ENCODE measurements at places on chromosomes 12 and 14.

DNA sequence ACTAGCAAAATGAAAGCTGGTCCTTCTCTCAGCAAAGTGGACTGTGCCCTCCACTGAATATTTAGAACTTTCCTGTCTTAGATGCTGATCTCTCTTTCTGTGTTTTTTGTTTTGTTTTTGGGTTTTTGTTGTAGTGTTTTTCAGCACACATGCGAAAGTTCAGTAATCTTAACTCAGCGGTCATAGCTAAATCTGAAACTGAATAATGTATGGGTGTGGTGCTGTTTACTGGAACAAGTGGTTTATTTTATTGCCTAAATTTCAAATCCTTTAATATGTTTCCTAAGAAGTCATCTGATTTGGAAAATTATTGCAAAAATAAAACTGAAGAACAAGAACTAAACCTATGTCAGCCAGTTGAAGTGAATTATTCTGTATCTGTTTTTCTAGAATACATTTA, 116.0 kb upstream of the LRIG3 start:
- DNase-seq, result no peak

GRCh38 chr14:67581643-67582042, 18.4 kb downstream of the PIGH start:
- DNase-seq, result no peak

GRCh38 chr14:20215196-20215595, 8.3 kb upstream of the OR11H6 start:
- DNase-seq, result no peak

DNA sequence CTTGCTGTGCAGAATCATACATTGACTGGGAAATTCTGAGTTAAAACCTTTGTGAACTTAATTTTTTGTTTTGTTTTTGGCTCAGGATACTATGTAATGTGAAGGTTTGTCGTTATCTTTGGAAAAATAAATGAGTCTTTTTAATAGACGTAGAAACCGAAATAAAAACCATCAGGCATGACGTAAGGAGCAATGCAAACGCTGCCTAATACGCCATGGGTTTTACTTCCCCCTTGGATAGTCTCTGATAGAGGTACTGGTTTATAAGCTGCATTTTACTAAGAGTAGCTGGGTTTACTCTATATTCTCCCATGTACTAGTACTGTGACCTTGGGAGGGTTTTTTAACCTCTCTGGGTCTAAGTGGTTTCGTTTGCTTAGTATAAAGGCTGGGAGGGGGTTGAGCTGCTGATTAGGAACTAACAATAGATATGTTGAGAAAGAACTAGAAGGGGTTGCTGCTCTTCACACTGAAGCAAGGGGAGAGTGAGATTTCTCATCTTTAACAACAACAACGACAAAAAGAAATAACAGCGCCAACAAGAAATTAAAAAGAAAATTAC, 66.8 kb upstream of the SLCO1C1 start:
- no peak for DNase-seq

GRCh38 chr14:96143906-96144305, 60.7 kb upstream of the BDKRB2 start:
- DNase-seq, result no peak
